ENCODE measurements at places on chromosomes 4 and X. TPM values are rescaled to one million over a fixed set of nuclear protein-coding genes. Genes with fewer than 3 reads are reported as not detected.

- no peak for DNase-seq
These were observed 66.4 kb upstream of the BANK1 start for GRCh38 chr4:101724093-101724492.

GRCh38 chr4:187414716-187415115 is 580.9 kb upstream of the ZFP42 start:
- DNase-seq: no peak

DNA sequence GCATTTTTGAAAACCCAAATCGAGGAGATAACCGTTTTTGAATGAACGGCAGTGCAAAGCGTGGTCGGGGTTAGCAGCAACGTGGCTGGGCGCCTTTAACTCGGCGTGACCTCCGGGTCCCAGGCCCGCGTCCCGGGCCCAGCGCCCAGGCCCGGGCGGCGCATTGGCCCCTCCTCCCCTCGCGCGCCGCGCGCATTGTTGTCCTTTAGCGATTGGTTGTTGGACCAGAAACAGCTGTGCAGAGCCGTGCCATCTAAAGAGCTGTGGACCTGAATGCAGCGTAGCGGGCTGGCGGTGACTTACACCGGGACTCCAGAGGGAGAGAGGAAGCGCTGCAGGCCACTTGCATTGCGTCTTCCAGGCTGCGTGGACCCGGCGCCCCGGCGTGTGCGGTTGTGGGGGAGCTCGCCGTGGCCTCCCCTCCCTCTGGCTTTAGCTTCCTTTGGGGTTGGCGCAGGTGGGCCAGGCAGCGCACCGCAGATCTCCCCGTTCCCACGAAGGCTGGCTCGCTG is at the start of gene STOX2:
Gene STOX2, plus strand, starts transcription at position 227 of the 512 bp plus-strand sequence. CDS start 1,484 bp downstream, outside the sequence.
- peak; percentile 61 for DNase-seq

DNA sequence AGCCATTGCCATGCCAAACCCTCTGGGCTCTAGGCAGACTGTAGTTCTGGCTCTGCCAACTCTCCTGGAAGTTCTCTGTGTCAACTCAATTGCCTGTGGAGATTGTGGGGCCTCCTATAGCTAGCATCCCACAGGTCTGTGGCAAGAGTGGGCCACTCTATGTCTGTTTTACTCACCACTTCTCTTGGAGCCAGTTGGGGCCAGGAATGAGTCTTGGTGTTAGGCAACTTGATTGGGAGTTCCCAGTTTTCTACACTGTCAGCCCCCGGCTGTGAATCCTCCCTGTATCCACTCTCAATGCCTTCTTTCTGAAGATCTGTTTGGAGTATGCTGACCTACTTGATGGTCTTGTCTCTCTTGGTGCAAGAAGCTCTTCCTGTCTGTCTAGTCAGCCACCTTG is 48.2 kb upstream of the EPGN start:
- no peak for DNase-seq

GRCh38 chr4:165369522-165369921 is 9.3 kb upstream of the CPE start:
- no peak for DNase-seq

GRCh38 chr4:184587221-184587620 is 62.0 kb downstream of the CASP3 start:
- no peak for DNase-seq

DNA sequence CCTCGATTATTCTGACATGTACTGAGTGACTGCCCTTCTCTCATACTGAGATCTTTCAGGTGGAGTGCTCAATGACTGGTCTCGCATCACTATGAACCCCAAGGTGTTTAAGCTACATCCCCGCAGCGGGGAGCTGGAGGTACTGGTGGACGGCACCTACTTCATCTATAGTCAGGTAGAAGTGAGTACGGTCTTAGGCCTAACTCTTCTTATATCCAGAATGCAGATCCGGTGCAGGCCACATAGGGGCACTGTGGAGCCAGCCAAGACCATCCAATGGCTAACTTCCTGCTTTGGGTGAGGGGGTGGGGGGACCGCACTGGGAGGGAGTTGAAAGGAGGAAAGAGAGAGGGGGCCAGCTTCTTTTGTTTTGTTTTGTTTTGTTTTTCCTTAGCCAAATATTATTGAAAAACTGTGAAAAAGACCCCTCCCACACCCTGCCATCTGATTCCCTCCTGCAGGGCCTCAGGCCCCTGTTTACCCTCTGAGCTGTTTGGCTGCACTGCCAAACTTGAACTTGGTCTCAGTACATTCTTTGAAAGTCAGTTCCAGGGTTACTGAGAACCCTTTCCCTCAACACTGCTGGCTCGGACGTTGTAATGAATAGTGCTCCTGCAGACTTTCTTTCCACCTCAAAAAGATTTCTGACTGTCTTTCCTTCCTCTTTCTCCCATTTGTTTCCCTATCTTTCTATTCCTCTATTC is 16.2 kb downstream of the AWAT2 start:
- no peak for DNase-seq

GRCh38 chrX:15849555-15849954 is 5.1 kb downstream of the AP1S2 start:
- DNase-seq: no peak

- no peak for DNase-seq
These were observed 188.0 kb downstream of the SLC4A4 start for GRCh38 chr4:71526637-71527406.

DNA sequence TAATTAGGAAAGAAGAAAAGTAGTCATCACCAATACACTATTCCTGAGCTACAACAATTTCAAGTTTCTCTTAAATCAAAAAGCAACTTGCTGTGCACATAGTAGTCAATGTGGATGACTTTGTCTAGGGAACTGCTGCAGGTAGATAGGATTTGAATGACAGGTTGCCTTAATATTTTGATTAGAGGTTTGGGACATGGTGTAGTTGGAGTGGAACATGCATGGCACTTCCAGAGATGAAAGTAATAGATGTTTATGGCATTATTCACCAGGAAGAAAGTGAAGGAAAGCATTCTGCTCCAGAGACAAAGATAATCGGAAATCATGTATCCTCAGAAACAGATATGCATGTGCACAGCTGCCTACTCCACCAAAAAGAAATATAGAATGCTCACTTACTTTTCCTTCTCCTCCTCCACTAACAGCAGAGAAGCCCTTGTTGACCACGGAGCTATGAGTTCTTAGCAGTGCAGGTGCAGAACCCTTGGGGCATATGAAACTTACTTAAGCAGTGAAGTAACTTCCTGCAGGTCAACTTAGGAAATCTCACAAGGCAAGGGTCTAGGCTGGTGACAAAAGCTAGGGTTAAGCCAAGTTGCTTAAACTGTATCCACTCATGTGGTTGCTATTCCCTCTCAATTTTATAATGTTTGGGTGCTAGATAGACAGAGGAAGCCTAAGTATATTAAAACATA is 390.8 kb downstream of the HNRNPD start:
- DNase-seq: no peak

- DNase-seq: no peak
These were observed 116.5 kb downstream of the CENPC start for GRCh38 chr4:67428819-67429218.

The POF1B gene
- total RNA-seq: 34.4 TPM

The GSTCD gene
- total RNA-seq: 12.8 TPM

Measured in mucosa of gallbladder (tissue), 1 donor.